ENCODE measurements at places on chromosomes 13 and 19. TPM values are rescaled to one million over a fixed set of nuclear protein-coding genes. Genes with fewer than 3 reads are reported as not detected.

GRCh38 chr19:18871543-18871942, 24.4 kb downstream of the CERS1 start:
- no peak for DNase-seq

- DNase-seq: no peak
Measured at GRCh38 chr19:7497292-7497691, 8.5 kb upstream of the PEX11G start.

- no peak for DNase-seq
Measured at GRCh38 chr13:57633950-57634838, 2.6 kb downstream of the PCDH17 start.

GRCh38 chr19:8079988-8080387, 27.4 kb downstream of the CCL25 start:
- DNase-seq: no peak

Gene SSC5D
- polyA plus RNA-seq: not detected

Data from foreskin keratinocyte (primary cell).